ENCODE measurements at places on chromosomes 3 and 15.

DNA sequence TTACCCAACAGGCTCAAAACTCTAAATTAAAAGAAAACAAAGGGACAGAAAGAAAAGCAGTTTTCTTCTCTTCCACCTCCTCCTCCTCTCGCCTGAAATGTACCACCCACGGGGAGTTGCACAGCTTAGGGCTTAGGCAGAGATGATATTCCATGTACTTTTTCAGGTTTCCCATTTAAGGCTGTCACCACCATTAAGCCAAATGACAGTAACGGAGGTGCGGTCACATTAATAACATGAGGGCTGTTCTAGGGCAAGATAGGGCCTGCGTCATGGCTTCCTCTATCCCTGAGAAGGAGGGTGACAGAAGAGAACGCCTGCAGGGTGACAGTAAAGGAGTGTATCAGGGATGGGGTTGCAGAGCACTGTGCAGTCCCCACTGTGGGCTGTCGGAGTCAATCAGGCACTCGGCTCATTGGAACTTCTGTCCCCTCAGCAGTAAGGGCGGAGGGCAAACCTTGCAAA is 51.7 kb upstream of the TJP1 start:
- ATAC-seq, result no peak

DNA sequence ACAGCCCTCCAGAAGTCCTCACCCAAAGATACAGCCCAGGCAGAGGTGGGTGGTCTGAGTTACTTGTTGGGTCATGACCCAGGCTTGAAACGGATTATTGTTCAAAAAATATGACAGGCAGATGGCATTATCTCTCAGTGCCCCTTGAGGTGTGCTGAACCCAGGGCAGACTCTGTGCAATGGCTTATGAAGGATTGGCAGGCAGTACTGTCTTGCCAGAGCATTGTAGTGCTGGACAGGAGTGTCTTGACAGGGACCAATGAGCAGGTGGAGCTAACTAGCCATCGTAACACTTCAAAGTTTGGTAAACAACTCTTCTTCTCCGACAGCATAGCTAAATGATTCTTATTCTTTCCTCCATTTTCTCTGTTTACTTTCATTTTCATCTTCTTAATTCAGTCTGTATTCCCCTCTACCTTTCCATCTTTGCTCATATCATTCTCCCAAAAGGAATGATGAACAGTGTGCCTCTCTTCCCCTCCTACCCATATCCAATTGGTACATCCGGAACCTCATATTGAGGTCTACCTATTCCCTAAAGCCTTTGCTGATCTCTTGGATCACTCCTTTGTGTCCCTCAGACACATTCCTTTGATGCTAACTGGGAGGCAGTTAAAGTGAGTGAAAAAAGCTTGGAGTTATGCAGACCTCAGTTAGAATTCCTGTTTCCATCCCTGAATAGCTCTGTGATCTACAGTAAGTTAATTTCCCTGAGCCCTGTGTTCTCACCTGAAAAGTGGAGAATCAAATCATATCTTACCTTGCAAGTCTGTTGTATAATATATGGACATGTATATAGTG is 2.6 kb upstream of the IL20RB start:
- ATAC-seq, result no peak

GRCh38 chr3:149621218-149622005 is 36.4 kb downstream of the WWTR1 start:
- ATAC-seq, result peak; percentile 84

- no peak for ATAC-seq
Observed at GRCh38 chr3:125068265-125068664, 12.5 kb upstream of the HEG1 start.

DNA sequence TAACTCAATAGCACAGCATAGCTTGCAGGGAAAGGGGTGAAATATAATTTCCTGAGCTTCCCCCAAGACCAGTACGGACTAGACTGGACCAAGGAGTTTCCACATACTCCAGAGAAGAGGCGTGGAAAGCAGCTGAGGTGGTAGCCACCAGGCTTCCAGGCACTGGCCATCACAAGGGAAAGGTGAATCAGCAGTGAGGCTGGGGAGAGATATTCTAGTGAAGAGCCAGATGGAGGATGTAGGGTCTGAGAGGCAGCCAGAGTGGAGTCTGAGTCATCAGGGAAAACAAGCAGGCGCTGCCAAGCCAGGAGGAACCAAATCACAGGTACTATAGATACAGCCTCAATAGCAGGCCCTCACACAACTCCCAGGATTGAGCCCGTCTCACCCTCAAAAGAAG is 9.6 kb upstream of the RASA2 start:
- peak; percentile 85 for ATAC-seq

Measured in activated T-helper 17 cell treated with anti-CD3 and anti-CD28 coated beads, Interleukin-2, amount 50 U/mL, for 72 hours (primary cell).